ENCODE measurements at places on chromosomes 5 and 9.

GRCh38 chr5:16049761-16050160, 129.8 kb downstream of the MARCHF11 start:
- no peak for DNase-seq

GRCh38 chr5:74480201-74480600, 160.3 kb downstream of the ENC1 start:
- DNase-seq = no peak

- no peak for DNase-seq
These were observed 53.7 kb downstream of the ZNF462 start for GRCh38 chr9:106916466-106917235.

DNA sequence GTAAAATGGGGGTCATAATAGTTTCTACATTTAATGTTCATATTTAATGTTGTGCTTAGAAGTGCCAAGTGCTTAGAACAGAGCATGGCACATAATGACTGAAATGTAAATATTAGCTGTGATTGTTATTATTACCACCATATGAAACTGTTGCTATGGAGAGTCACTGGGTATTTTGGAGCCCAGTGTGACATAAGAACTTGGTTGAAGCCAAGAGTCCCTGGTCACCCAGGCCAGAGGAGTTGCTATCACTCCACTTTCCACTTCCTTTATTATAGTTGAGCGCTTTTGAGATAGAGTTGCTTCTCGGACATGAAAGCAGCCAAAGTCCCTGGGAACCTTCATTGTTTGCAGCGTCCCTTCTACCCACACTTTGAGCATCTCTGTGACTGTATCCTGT, 77.1 kb downstream of the MAP1B start:
- DNase-seq = no peak

GRCh38 chr5:81080809-81081460, 120.8 kb downstream of the RASGRF2 start:
- DNase-seq = no peak

DNA sequence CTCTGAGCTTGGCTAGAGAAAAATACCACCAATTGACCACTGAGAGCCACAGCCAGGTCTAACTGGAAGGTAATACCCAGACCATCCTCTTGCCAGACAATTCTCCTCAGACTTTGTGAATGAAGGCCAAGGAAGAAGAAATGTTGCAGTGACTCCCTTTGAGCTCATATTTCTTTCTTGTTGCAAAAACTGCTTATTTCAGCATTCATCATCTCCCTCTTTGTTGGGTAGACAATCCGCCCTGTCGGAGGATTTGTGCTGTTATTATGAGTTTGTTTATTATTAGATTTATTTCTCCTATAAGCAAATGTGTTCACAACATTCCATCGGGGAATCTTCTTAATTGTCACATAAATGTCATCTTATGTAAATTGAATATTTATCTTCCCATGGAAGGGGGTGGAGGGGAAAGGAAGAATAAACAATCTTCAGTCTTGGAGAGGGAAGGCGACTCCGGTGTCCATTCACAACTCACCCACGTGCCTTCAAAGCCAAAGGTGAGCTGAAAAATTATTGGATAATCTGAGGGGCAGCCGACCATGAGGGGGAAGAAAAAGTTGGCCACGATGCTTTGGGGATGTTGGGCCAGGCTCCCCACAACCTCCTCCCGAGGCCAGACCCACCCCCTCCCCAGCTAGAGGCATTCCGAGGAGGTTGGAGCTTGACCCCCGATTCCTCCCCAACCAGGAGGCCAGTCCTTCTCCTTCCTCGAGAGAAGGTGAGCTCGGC, 1.8 kb upstream of the JADE2 start:
- no peak for DNase-seq

DNA sequence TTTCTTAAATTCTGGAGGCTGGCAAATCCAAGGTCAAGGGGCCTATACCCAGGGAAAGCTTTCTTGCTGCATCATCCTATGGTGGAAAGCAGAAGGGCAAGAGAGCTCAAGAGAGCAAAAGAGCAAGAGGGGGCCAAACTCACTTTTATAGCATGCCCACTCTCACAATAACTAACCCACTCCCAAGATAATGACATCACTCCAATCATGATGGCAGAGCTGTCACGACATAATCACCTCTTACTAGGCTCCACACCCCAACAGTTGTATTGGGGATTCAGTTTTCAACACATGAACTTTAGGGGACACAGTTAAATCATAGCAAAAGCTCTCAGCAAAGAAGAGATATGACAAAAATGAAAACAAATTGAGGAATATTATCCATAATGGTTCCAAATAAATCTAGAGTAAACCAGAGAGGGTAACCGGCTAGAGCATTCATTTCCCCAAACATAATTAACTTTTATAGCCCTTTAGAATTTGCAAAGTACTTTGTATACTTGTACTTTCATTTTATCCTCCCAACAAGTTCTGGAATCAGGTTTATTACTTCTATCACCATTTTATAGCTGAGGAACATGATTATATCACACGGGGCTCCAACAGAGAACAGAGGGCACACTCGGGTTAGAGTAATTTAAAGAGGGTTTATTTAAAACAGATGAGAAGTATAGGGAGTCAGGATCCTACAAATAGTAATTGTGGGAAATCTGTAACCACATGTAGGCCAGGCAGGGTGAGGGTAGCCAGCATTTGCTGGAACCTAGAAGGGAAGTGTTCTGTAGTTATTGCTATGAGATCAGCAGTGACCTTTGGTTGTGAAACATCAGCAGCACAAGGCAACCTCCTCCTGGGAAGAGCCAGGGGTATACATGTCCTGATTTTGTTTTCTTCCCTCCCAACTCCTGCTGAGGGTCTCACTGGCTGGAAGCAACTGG, 7.2 kb upstream of the TARS1 start:
- no peak for DNase-seq

GRCh38 chr5:137696481-137696880, 39.4 kb downstream of the KLHL3 start:
- DNase-seq = no peak

DNA sequence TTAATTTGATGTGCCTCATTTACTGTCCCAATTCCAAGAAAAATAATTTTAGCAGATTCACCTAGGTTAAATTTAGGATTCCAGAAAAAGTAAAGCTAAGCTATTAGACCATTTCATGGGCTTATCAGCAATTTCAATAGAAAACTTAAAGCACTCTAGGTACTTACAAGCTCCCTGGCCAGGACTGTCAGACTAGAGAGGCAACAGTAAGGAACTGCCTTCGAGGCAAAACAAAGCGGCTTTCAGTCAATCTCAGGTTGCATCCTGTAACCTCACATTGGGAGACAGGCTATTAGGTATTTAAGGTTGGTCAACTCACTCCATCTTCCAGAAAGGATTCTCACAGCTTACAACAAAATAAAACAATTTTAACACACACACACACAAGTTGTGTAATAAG, 48.7 kb upstream of the FSD1L start:
- DNase-seq = no peak

DNA sequence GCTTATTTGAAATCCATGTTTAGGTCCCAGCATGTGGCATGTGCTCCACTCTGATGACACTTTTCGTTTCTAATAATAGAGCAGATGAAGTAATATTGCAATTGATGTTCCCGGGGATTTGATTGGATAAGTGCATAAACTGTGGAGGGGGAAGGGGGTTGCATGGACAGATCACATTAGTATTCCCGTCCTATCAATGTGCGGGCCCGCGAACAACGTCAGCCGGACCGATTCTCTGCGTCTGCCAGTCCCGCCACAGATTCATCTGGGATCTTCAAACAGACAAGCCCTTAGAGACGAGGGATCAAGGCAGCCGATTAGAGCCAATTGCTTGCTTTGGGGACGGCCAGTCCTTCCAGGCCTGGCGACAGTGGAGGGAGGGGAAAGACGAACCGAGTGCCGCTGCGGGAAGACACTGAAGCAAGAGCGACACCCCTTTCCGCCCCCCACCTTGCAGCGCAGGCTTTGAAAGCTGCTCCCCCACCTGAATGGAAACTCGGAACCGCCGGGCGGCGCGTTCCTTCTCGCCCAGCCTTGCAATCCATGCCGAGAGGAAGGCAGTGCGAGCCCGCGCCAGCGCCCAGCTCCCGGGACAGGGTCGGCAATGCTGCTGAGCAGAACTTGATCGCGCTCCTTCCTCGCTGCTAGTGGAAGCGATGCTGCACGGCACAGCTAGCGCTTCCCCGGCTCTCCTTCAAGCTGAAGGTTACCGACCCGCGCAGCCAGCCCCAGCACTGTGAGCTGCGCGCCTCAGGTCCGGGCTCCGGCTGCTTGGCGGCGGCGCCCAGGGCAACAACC, at the start of gene RGS7BP:
TSS of gene RGS7BP (plus strand) at position 247 of the 798 bp plus-strand sequence. CDS start 610 bp downstream, outside the sequence.
- no peak for DNase-seq

GRCh38 chr5:34686762-34687268, 30.7 kb downstream of the RAI14 start:
- DNase-seq = no peak

DNA sequence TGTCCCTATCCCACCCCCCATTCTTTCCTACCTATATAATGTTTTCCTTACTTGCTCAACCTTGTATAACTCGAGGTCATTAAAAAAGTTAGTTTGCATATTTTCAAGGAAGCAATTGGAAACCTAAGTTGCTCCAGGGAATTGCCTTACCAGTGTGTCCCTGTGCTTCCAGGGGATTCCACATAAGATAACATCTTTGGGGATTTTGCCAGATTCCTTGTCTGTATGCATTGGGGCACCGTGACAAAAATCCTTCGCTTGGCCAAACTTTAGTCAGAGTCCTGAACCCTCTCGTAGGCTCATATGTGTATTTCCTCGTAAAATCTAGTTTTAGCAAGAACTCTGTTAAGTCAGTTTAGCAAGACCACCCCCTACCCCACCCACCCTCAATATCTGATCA, 14.7 kb upstream of the OSMR start:
- no peak for DNase-seq

DNA sequence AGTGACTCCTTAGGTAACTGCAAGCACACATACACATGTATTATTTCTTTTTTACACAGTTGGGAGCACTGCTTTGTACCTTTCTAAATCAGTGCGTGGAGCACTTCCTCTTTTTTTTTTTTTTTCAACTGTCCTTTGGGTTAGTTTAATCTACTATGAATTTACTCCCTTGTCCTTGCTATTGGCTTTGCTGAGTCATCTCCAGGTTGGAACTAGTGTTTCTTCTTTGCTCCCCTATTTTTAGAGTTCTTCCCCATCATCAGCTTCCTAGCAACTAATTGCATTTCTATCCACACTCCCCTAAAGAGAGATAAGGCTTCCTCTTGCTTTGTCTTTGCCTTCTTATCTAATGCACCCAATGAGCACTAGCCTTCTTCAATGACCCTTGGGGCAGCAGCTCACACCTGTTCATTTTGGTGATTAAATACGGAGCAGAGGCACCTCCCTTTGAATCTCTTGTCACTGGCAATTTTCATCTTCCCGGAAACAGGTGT, 24.3 kb downstream of the S100Z start:
- DNase-seq = no peak

DNA sequence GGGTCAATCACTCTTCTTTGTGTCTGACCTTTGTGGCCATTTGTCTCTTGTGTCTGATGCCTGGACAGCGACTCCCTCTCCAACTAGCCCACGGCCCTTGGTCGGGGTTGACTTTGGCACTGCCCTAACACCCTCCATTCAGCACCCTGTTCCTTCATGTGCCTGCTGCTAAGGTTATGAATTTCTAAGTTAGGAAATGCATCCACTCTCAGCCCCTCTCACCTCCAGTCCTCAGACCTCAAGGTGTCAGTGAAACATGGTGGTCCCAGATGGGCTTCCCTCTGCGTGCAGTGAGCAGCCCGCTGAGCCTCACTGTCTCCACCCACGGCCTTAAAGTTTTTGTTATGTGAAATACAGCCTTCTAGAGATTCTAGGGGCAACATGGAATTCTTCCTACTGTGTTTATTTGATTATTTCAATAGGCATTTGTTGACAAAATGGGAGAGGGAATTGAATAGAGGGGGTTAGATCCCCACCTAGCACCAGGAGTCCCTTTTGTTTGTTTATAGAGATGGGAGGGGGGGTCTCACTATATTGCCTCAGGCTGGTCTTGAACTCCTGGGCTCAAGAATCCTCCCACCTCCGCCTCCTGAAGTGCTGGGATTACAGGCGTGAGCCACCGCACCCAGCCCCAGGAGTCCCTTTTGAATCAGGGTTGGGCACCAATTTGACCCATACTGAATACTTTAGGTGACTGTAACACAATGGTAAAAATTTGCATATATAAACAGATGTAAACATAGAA, 1.6 kb upstream of the GLIPR2 start:
- DNase-seq = no peak

GRCh38 chr5:76225336-76225735, 142.2 kb downstream of the SV2C start:
- DNase-seq = no peak

All from cortex of kidney (tissue), 1 donor.